Neural progenitor cell (in vitro differentiated cells): ENCODE measurements at places on chromosomes 16 and 17.
A peak's percentile ranks its signal among the peaks of the same experiment; 100 is the strongest.

- peak; percentile 64 for DNase-seq
- H3K27me3 ChIP-seq, result no peaks in the 10 kb centered on the region
- no peaks in the 10 kb centered on the region for H3K36me3 ChIP-seq
- no peak overlapping the region for H3K4me3 ChIP-seq
Measured at GRCh38 chr16:82031116-82032084, 3.7 kb upstream of the HSD17B2 start.

DNA sequence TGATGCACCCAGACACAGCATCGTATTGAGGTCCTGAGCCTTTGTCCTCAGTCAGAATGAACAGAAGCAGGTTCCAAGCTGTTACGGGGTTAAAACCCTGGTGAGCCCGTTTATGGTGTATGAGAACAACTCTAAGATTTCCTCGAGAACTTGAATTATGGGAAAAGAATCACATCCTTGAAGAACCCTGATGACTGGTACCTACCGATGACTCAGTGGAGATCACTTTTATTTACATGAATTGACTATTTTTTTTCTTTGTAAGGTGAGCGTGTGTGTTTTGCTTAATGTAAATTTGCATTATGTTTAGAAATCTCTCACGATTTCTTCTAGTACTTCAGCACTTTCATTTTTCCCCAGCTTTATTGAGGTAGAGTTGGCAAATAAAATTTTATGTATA, 3.3 kb upstream of the KRTAP4-4 start:
- H3K27me3 ChIP-seq, result no peaks in the 10 kb centered on the region
- no peaks in the 10 kb centered on the region for H3K4me1 ChIP-seq
- H3K4me3 ChIP-seq, result no peak overlapping the region
- H3K36me3 ChIP-seq, result no peaks in the 10 kb centered on the region

DNA sequence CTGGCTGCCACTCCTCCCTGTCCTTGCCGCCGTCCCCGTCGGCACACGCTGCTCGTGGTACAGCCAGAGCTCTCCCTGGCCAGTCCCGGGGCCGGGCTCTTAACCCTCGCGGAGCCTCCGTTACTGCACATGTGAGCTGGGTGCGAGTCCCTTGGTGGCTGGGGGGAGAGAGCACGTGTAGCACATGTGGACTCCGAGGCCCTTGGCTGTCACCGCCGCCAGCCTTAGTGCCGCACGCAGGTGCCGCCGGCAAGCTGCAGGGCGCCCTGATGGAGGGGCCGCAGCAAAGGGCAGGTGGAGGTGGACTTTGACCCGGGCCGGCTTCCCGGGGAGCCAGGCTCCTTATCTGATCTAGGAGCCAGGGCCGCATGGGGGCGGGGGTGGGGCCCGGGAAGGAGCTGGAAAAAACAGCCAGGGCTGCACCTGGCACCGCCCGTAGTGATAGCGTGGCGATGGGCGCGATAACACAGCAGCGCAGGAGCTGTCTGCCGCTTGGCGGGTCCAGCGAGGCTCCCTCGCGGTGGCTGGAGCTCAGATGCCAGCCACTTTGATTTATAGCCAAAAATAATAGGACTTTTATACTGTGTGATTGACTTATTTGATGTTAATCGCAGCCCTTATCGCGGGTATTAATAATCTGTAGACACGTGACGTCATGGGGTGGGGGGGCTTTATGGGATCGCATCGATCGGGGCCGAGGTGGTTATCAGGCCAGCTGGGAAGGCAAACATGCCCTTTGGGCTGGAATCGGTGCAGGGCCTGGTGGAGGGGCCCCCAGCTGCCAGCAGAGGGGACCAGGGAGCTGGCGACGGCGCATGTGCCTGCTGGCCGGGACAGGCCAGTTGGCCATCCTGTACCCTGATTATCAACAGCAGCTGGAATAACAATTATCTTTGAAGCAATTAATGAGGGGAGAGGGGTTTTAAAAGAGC, 35.1 kb downstream of the ZFPM1 start:
- no peak overlapping the region for H3K4me3 ChIP-seq
- H3K4me1 ChIP-seq, result no peaks in the 10 kb centered on the region
- no peaks in the 10 kb centered on the region for H3K36me3 ChIP-seq
- DNase-seq, result no peak
- no peaks in the 10 kb centered on the region for H3K27me3 ChIP-seq
- H3K27ac ChIP-seq, result no peak overlapping the region

DNA sequence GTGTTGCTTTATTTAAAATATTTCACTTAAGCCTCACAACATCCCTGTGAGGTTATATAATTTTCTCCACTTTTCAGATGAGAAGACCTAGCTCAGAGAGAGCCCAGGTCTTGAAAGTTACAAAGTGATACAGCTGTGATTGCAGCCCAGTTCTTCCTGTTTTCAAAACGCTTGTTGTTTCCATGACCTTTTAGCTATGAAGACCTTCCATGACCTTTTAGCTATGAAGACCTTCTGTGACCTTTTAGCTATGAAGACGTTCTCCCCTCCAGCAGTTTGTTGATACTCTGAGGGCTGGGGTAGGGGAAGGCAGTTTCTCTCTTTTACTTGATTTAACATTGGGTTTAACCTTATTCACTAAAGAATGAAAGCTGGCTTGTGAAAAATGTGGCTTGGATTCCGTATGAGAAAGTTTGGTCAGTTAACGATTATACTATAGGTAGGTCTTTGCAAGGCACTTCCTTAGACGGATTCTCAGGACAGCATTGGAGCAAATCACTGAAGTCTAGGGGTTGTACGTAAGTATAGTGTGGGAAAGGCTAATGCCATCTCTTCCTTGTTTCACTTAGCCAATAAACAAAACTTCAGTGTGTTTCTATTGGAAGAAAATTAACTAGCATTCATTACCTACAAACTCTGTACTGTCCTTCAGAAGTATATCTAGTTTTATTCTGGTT, 20.7 kb downstream of the PHKB start:
- DNase-seq, result no peak
- H3K27me3 ChIP-seq, result no peaks in the 10 kb centered on the region
- no peak overlapping the region for H3K4me3 ChIP-seq
- H3K27ac ChIP-seq, result no peak overlapping the region
- no peaks in the 10 kb centered on the region for H3K4me1 ChIP-seq
- H3K36me3 ChIP-seq, result no peaks in the 10 kb centered on the region

- no peaks in the 10 kb centered on the region for H3K27me3 ChIP-seq
- DNase-seq, result no peak
- no peak overlapping the region for H3K27ac ChIP-seq
- no peak overlapping the region for H3K4me3 ChIP-seq
- H3K4me1 ChIP-seq, result no peaks in the 10 kb centered on the region
- no peaks in the 10 kb centered on the region for H3K36me3 ChIP-seq
Measured at GRCh38 chr16:87499189-87499486, 6.3 kb upstream of the ZCCHC14 start.

DNA sequence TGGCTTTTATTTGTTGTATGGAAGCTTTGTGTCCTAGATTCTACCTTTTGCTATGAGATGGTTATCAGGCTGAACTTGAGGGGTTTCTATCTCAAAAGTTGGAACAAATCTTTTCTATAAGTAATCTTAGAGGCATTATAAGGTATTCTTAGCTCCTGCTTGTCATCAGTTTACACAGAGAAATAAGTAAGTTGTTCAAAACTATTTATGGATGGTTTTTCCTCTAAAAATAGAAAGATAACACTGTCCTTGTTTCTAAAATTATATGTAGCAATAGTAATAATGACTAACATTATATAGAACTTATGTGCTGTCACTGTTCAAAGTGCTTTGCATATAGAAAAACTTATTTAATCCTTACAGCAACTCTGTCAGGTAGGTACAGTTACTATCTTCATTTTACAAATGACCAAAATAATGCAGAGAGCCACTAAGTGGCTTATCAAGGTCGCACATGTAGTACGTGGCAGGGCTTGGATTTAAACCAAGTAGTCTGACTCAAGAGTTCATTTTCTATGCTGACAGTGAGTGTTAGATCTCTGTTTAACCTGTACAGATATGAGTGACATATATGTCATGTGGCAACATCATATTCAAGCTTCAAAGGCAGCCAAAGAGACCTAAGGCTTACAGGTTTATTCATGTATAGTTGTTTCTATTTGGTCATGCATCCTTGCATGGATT, 59.0 kb downstream of the PHKB start:
- no peak for DNase-seq
- no peak overlapping the region for H3K4me3 ChIP-seq
- H3K4me1 ChIP-seq, result peaks cover 8% of the 10 kb centered on the region
- H3K27ac ChIP-seq, result no peak overlapping the region

GRCh38 chr16:49854796-49855203, 1.1 kb downstream of the ZNF423 start:
- H3K36me3 ChIP-seq, result no peaks in the 10 kb centered on the region
- peak; percentile 81 for DNase-seq
- H3K27ac ChIP-seq, result peak overlapping the region; percentile 72
- peaks cover 26% of the 10 kb centered on the region for H3K27me3 ChIP-seq

DNA sequence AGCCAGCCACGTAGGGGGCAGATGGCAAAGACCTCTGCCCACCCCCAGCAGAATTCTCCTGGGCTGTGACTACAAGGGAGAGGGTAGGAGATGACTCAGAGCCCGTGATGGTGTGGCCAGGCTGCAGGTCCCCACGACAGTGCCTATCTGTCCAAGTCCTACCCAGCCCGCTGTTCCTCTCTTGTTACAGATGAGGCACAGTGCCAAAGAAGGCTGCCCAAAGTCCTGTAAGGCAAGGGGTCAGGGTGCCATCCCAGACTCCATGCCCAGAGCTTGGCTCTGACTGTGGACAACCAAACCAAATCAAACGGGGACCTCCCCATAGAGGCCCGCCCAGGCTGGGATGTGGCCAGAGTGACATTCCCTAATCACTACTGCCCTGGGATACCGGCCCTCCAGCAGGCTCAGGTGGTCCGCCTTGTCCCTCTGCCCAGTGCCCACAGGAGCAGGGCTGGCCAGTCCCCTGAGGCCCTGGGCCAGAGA, 12.6 kb upstream of the BCAR1 start:
- peaks cover 17% of the 10 kb centered on the region for H3K4me1 ChIP-seq
- H3K36me3 ChIP-seq, result no peaks in the 10 kb centered on the region
- no peak overlapping the region for H3K27ac ChIP-seq
- no peak for DNase-seq
- no peaks in the 10 kb centered on the region for H3K27me3 ChIP-seq
